ENCODE measurements at places on chromosomes 4 and X.

DNA sequence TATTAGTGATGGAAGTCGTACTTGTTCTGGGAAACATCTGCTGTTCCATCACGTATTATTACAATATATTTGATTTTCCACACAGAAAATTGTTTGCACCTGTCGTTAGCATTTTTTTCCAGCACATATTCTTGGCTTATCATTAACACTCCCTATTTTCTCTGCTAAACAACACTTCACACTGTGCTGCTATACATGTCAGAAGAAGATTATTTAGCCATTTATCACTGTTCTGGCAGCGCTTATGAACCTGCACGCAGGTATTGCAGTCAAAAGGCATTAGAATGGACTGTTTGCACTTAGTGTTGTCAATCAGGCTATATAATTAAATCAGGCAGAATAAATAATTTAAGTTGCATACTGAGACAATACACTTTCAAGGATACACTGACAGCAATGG lies 218.6 kb downstream of the CHM start:
- DNase-seq, result no peak

DNA sequence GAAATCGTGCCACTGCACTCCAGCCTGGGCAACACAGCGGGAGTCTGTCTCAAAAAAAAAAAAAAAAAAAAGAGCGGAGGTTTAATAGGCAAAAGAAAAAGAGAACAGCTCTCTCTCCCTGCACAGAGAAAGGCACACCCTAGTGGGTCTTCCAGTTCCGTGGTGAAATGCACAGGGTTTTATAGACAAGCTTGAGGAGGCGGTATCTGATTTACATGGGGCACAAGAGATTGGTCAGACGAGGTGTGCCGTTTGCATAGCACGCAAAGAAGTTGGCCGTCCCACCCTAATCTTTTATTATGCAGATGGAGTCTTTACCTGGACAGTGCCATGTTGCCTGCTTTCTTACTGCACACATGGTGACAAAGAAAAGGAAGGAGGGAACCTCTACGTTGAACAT lies 33.5 kb upstream of the REST start:
- DNase-seq, result no peak

GRCh38 chr4:6206771-6207290 lies 6.5 kb upstream of the JAKMIP1 start:
- no peak for DNase-seq

GRCh38 chr4:25320773-25321172 lies 8.2 kb downstream of the ZCCHC4 start:
- no peak for DNase-seq

GRCh38 chr4:18007625-18008024 lies 13.9 kb downstream of the LCORL start:
- DNase-seq, result no peak

- no peak for DNase-seq
These were observed 12.8 kb upstream of the CRMP1 start for GRCh38 chr4:5905714-5906113.

DNA sequence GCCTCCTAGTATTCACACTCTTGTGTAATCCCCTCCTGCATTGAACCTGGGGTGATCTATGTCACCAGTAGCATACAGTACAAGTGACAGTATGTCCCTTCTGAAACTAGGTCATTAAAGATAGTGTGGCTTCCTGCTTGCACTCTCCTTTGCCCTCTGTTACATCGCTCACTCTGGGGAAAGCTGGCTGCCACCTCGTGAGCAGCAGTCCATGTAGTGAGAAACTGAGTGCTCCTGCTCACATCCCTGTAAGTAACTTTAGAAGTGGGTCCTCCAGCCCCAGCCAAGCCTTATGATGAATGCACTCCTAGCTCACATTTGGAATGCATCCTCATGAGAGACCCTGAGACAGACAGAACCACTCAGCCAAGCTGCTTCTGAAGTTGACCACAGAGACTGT lies 89.8 kb upstream of the TNIP3 start:
- DNase-seq, result no peak

GRCh38 chr4:91894006-91894405 lies 409.8 kb upstream of the GRID2 start:
- no peak for DNase-seq

- DNase-seq, result no peak
These were observed 150.2 kb downstream of the SHROOM3 start for GRCh38 chr4:76585272-76585671.

DNA sequence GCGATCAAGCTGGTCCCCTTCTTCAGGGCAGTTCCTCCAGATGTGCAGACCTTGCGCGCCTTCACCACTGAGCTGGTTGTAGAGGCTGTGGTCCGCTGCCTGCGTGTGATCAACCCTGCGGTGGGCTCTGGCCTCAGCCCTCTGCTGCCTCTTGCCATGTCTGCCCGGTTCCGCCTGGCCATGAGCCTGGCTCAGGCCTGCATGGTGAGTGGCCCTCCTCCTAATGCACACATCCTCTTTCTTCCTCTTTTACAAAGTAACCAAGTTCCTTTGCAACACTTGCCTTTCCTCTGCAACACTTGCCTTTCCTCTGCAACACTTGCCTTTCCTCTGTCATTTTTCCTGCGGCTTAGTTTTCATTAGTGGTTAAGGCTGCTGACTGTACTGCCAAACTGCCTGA lies 1.8 kb downstream of the CCDC22 start:
- no peak for DNase-seq

GRCh38 chr4:2492970-2493369 lies 24.1 kb downstream of the RNF4 start:
- DNase-seq, result no peak

DNA sequence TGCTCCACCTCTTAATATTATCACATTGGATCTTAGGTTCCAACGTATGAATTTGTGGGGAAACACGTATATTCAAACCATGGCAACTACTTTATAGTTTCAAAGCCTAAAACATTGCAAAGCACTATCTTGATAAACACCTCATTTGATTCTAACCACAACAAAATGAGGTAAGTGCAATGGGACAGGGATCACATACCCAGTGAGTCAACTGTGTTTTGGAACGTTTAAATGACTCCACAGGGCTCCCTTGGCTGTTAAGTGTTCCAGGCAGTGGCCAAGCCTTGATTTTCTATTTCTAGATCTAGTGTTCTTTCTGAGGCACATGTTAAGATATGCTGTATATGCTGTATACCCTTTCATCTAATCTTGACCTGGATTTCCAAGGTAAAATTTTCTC lies 54.5 kb upstream of the C1QTNF7 start:
- no peak for DNase-seq

GRCh38 chr4:181971973-181972372 lies 271.2 kb upstream of the TENM3 start:
- no peak for DNase-seq

GRCh38 chrX:2921193-2921592 lies 7.9 kb downstream of the ARSD start:
- no peak for DNase-seq

GRCh38 chr4:103207673-103208072 lies 9.5 kb upstream of the CENPE start:
- DNase-seq, result no peak

- no peak for DNase-seq
These were observed 22.6 kb downstream of the HAUS3 start for GRCh38 chr4:2219233-2219760.

DNA sequence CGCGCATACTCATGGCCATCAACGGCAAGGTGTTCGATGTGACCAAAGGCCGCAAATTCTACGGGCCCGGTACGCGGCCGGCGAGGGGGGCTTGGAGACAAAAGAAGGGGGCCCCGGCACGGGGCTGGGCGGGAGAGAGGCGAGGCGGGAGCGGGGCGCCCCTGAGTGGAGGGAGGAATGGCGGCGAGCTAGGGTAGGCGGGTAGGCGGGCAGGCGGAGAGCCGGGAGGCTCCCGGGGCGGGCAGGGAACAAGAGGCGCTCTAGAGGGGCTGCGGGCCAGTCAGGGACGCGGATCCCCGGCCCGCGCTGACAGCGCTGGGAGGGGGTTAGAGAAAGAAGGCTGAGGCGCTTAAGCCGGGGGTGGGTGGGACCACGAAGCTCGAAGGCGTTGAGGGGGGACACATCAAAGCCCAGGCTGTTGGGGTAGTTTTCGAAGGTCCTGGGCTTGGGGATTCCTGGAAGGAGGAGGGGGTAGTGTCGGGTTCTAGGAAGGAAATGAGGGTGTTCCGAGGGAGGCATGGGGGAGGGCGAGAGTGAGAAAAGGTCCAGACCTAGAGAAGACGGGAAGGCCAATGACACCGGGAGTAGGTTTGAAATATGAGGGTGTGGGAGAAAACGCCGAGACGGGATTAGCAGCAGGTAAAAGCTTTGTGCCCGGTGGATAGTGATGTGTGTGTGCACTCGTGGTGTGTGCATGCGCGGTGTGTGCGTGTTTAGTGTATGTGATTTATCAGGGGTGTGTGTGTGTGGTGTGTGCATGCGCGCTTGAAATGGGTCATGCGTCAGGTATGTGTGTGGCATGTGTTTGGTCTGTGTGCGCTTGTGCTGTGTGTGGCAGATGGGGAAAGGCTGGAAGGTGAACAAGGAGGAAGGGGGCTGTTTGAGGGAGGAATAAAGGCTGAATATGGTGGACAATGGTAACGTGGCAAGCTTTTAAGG lies 807 bp downstream of the PGRMC1 start:
- DNase-seq, result no peak

DNA sequence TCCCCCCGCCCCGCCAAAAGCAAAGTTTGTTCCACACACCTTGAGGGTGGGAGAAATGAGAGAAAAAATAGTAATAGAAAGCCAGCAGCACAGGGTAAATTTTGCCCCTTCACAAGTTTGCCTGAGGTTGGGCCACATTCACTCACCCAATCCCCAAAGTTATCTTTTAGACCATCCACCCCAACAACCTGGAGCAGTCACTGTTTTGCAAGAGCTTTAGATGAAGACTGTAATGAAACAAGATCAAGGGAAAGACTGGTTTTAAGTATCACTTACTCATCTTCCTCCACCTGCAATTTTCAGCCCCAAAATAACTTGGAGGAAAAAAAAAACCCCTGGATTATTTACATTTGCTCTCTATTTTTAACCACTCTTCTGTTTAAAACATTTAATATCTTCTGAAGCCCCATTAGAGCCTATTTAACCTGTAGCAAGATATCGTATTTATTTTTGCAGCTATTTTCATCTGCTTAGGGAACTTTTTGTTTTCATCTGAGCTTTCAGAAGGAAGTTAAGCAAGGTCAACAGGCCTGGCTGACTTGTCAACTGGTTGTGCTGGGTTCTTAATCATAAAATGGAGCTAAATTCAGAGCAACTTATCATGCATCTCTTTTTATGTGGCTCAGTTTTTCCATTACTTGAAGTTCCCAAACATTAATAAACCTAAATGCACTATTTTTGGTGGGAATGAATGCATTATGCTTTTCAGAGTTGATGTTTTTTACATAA lies 24.6 kb upstream of the TBL1X start:
- no peak for DNase-seq

DNA sequence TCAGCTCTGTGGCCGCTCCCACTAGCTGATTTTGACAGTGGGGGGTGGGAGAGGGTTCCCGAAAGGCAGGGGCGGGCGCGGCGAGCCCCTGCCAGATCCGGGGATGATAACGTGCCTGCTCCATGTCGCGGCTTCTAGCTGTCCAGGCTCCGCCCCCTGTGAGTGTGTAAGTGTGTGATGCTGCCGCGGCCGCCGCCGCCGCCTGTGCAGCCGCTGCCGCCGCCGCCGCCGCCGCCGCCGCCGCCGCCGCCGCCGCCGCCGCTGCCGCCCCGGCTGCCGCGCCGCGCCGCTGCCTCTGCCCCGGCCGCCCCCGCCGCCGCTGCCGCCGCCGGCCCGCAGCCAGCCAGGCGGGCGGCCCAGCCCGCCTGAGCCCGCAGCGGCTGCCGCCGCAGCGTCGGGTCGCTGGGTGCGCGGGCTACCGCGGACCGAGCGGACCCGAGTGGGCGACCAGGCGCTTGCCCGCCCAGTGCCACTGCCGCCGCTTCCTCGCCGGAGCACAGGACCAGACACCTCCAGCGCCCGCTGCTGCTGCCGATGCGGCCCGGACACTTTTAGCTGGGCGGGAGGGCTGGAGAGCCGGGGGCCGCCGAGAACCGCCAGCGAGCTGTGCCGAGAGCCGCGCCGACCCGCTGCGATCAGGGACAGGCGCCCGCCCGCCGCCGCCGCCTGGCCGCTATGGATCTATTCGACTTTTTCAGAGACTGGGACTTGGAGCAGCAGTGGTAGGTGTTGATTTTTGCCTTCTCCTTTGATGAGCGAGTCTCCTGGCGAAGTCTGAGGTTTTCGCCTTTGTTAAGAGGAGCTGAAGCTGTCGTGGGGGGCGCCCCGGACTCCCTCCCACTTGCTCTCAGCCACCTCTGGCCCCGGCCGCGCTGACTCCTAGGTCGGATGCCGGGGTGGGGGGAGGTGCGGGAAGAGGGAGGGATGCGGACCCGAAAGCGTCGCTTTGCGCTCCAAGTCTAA lies at the start of gene AFF2:
AFF2 (plus strand) TSS at position 195 of the 963 bp plus-strand sequence; CDS start at position 676, 481 bp downstream.
- DNase-seq, result no peak

DNA sequence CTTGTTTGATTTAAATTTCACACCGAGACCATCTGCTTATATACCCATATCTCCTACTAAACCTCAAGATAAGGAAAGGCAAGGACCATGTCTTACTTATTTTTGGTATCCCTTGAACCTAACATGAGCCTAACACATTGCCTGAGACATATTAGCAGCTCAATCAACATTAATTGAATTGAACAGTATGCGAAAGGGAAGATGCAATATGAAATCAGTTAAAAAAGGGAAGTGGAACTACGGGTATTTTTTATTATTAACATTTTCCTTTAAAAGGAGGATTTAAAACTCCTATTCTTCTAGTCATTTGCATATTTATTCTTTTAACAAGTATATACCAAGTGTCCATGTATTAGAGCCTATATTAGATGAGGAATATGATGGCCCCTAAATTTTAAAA lies 197.0 kb downstream of the CAMK2D start:
- DNase-seq, result no peak

DNA sequence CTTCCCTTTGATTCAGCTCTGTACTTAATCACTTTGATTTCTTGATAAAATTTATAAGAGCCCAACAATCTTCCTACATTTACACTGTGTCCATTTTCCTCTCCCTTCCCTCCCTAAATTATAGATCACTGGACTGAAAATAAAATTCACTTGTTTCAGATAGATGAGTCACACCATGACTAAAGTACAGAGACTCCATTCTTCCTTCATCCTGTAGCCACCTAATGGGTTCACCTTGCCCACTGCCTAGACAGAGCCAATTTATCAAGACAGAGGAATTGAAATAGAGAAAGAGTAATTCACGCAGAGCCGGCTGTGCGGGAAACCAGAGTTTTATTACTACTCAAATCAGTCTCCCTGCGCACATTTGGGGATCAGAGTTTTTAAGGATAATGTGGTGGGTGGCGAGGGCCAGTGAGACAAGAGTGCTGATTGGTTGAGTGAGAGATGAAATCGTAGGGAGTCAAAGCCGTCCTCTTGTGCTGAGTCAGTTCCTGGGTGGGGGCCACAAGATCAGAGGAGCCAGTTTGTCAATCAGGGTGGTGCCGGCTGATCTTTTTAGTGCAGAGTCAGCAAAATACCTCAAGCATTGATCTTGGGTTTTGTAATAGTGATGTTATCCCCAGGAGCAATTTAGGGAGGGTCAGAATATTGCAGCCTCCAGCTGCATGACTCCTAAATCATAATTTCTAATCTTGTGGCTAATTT lies 71.3 kb upstream of the MED14 start:
- no peak for DNase-seq

- DNase-seq, result no peak
These were observed 59.5 kb downstream of the RXFP1 start for GRCh38 chr4:158581161-158581560.
